ENCODE measurements at places on chromosomes 6 and 20.

- DNase-seq: no peak
Measured at GRCh38 chr20:20195021-20195705, 142.8 kb downstream of the CFAP61 start.

GRCh38 chr6:11043961-11044711 is at the start of gene ELOVL2:
Gene ELOVL2 (minus strand): TSS chr6:11044305. CDS start chr6:11044230, 75 bp downstream.
- DNase-seq: peak; percentile 74

DNA sequence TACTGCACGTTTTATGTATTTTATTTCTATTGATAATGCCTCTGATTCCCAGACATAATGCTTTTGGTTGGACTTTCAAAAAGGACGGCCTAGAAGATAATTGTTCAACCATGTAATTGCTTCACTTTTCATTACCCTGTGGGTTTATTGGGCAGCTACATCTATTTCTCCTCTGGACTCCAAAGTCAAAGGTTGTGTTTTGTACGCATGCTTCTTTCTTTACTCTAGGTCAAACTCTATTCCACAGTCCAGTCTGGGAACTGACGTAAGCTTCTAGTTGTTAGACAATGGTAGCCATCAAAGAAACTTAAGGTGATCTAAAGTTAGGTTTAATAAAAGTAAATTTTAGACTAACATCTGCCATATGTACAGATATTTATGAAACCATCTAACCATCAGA is 6.6 kb upstream of the SLC17A3 start:
- DNase-seq: no peak

GRCh38 chr20:8447262-8448120 is 315.4 kb downstream of the PLCB1 start:
- DNase-seq: no peak

DNA sequence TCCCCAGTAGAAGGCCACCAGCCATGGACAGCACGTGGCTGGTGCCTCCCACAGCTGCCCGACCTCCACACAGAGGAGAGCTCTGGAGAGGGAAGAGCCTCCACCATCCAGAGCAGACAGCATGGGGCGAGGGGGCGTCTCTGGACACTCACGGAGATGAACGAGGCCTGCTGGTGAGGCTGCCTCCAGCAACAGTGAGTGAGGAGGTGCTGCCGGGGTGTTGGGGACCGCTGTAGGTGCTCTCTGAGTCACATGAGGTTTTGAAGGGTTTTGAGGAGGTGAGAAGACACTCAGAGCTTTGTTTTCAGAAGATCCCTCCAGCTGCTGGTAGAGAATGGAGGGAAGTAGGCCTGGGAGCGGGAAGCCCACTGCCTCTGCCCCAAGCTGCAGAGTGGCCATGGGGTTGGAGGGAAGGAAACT is 65.6 kb downstream of the THBS2 start:
- DNase-seq: no peak

DNA sequence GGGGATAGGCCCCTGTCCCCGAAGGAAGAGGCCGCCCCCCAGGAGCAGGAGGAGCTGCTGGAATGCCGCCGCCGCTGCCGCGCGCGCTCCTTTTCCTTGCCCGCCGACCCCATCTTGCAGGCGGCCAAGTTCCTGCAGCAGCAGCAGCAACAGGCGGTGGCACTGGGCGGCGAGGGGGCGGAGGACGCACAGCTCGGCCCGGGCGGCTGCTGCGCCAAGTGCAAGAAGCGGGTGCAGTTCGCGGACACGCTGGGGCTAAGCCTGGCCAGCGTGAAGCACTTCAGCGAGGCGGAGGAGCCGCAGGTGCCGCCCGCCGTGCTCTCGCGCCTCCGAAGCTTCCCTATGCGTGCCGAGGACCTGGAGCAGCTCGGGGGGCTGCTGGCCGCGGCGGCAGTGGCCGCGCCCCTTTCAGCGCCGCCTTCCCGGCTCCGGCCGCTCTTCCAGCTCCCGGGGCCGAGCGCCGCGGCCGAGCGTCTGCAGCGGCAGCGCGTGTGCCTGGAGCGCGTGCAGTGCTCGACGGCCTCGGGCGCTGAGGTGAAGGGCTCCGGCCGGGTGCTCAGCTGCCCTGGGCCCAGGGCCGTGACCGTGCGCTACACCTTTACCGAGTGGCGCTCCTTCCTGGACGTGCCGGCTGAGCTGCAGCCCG is 630 bp downstream of the PPP1R3G start:
- peak; percentile 75 for DNase-seq

DNA sequence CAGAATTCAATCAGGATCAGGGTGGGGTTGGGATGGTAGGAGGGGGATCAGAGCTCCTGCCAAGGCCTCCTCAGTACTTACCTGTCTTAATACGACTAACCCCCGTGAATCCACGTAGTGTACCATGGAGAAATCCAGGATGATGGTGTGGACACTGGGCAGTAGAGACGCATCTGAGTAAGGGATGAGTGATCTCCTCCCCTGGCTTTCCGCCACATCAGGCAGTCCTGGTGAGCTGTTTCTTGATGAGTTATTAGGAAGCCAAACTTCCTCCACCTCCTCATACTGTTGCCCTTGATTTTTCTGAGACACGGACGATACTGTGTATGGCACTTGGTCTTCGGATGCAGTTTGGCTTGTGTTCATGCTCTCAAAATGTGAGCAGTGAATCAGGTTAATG is 34.2 kb upstream of the SRPK1 start:
- DNase-seq: no peak

GRCh38 chr6:71211799-71212198 is 76.8 kb upstream of the OGFRL1 start:
- no peak for DNase-seq

DNA sequence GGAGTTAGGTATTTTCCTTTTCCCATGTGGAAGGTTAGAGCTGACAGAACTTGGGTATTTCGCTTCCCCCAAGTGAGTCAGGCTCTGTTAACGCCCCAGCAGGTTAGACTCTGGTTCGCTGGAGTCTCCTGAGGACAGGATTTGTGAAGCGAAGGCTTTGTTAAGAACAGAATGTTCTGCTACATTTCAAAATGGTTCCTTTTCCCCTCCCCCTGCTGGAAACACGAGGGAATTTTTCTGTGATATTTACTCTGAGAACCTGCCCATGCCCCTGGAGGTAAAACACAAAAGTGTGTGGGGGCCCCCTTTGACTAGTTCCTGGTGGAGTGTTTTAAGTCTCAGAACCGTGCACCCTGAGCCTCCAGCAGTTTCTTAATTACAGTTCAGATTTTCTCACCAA is 731.4 kb upstream of the CITED2 start:
- DNase-seq: no peak

DNA sequence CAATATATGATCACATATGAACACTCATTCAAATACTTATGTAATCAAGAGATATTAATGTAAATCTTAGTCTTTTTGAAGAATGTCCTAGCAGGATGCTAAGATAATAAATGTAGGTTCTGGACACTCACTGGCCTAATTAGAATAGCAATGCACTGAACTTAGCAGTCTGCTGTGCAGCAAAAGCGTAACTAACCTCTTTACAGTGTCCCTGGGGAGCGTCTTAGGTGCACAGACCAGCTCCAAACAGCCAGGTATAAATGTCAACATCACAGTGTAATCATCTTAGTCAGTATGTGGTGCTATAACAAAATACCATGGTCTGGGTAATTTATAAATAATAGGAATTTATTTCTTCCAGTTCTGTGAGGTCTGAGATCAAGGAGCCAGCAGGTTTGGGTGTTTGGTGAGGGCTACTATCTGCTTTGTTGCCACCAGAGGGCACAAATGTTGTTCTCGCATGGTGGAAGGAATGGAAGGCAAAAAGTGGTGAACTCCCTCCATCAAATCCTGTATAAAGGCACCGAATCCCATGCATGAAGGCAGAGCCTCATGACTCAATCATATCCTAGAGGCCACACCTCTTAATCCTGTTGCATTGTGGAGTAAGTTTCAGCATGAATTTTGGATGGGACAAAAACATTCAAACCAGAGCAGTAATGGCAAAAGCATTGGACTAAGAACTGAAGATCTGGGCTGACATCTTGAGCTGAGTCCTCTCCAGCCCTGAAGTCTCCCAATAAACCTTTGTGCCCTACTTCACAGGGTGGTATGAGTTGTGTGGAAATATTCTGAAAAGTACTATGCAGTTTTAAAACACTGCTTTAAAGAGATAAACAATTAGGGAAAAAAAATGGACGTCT is 41.8 kb upstream of the FOXO3 start:
- DNase-seq: no peak

DNA sequence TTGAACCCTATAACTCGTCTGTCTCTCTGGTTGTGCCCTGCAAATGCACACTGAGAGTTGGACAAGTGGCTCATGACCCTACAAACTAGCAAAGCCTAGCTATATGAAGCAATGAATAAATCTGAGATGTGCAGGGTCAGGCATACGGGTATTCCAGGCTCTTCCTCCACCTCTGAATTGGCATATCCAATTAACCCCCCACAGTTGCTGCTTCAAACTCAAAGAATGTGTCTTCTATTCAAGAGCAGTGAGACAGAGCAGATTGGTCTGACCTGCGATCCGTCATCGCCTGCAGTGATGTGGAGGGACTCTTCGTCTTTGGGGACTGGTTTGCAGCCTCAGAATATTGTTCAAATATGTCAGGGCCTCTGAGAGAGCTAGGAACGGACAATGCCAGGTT is 59.8 kb downstream of the LAMP5 start:
- DNase-seq: no peak

DNA sequence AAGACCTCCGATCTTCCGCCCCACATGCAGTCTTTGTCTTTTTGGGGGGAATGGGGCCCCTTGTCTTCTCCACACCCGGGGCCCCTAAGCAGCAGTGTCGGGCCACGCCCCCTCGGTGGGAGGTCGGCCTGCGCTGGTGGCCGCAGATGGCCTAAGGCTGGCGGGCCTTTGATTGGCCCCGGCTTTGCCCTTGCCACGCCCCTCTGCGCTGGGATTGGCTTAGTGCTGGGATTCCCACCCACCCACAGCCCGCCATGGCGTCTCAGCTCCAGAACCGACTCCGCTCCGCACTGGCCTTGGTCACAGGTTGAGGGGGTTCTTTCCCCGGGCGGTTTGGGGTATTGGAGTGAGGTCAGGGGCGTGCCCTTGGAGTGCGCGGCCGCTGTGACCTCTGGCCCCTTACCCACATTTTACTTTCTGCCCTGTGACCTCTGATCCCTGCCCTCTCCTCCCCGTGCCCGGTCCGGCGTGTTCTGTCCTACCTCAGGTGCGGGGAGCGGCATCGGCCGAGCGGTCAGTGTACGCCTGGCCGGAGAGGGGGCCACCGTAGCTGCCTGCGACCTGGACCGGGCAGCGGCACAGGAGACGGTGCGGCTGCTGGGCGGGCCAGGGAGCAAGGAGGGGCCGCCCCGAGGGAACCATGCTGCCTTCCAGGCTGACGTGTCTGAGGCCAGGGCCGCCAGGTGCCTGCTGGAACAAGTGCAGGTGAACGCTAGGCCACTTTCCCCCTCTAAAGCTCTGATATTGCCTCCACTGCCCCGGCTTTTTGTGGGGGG is at the start of gene HSD17B8:
Gene HSD17B8, plus strand, starts transcription at position 241 of the 776 bp plus-strand sequence. Its CDS starts 14 bp downstream, at position 255.
- DNase-seq: peak; percentile 92

DNA sequence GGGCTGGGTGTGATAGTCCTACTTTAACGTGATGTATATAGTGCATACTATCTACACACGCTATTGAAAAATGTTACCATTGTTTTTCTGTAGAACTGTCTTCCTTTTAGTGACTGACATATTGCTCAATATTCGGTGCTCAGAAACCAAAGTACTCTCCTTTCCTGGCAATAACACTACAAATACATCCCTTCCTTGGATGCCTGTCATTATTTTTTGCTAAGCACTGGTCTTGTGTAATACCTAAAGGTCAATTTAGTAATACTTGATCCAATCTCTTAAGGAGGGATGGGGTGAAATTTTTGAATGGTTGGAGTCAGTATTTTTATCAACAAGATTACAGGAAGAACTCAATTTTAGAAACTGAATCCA is 23.9 kb downstream of the CNR1 start:
- DNase-seq: no peak

GRCh38 chr6:167832497-167833395 is 6.0 kb downstream of the AFDN start:
- no peak for DNase-seq

DNA sequence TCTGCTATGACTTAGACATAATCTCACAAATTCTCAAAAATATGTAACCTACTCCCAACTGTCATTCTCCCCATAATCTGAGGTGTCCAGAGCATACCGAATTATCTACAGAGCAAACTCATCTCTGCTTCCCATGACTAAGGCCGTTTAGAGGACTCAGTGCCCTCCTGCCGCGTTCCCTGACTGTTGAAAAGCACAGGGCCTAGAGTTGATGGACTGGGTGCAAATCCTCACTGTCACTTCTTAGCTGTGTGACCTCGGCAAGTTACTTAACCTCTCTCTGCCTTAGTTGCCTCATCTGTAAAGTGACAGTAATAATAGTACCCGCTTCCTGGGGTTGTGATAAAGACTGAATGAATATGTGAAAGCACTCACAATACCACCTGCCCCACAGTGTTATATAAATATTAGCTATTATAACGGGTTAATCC is 4.7 kb upstream of the TUBB2A start:
- no peak for DNase-seq

DNA sequence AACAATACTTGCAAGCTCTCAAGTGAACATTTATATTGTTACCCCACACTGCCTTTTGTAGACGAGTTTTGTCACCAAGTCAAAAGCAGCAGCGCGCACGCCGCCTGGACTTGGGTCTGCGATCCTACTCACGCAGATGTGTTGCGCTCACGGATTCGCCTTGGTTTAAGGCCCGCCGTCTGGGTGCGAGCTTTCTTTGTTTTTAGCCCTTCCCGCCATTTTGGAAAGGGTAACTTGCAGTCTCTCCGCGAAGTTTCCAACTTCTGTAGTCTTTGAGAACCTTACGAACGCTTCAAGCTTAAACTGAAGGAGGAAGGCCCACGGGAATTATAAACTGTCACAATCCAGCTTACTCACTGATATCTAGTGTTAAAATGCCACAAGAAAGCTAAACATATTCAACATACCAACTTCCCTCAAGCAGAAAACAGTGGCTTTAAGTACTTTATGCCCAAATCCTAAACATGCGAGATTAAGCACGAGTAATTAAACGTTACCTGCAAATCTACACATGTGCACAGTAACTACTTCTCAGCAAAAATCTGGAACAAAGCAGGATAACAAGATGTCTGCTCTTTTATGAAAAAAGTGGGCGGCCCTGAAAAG is 80.4 kb upstream of the BTN3A2 start:
- peak; percentile 84 for DNase-seq

GRCh38 chr20:2451939-2452732 is 18.5 kb downstream of the SNRPB start:
- no peak for DNase-seq

GRCh38 chr6:113671421-113671820 is 185.7 kb upstream of the MARCKS start:
- DNase-seq: no peak

DNA sequence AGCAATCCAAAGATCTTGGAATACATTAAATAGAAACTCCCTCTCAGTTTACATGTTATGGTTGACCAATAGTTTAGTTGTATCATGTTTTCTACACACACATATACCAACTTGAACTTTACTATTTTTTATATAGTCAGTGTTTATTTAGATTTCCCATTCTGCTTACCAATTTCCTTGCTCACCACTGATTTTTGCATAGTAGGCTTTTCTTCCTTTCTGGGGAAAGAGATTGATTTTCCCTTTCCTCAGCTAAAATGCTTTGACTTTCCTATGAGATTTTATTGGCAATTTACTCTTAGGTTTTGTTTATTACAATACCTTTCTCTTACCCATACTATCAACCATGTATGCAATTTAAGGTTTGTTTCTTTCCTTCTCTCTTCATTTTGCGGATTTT is 665.6 kb downstream of the PTPRT start:
- no peak for DNase-seq

All from left forelimb (tissue), 1 donor.